ENCODE measurements at places on chromosomes 1 and 21.

DNA sequence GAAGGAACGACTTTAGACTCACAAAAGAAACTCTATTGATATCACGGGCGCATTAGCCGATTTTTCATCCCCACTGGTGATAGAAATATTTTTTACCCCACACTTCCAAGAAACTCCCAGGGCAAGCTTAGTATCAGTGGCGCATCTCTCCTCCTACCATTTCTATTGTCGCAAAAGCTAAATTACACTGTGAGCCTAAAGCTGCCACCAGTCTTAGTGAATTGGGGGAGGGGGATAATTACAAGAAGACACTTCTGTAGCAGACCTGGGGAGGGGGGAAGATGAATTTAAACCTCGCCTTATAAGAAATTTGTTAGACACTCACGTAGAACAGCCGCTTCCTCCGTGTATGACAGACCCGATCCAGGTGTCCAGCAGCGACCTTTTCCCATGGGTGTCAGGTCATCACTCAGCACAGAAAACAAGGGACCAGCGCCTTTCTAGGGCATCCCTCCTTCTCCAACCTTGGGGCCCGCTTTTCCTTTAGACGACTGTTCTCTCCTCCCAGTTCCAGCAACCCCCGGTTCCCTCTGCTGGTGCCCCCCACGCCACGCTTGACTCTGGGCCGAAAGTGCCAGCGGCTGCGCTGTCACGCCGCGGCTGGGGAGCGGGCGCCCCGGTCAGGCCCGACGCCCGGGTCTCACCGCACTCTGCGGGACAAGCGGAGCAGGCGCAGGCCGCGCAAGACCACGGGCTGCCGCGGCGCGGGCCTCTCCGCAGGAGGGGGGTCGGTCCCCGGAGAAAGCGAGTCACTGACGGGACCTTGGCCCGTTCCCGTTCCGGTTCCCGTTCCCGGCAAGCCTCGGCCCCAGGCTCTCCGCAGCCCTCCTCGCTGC is 821 bp downstream of the PHC2 start:
- DNase-seq: peak; percentile 23

DNA sequence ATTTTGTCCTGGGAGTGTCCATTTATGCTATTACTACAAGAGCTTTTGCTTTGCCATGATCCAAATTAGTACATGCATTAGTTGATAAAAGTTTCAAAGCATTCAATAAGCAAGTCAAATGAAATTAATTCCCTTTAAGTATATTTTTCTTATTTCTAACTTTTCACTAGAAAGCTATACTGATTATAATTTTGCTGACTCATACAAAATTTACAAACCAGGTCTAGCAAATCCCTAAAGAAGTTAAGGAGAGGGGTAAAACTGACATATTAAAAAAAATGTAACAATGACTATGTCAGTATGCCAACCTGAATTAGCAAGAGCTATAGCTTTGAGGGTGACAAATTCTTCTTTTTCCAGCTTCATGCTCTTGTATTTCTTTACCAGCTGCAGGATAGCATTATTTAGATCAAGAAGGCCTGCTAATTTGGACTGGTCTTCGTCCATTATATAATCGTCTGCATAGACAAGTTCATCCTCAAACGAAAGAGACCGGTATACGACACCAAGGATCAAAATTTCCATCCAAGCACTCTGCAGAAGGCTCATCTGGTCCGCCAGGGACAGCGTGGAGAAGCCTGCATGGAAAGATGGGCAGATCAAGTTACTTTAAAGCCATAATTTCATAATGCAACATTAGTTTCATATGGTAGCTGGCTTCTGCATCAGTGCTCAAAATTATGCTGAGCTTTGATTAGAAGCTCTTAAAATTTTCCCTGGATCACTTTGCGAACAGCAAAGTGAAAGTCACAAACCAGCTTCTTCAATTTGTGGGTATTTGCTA is 95.8 kb upstream of the USH2A start:
- DNase-seq: no peak

- DNase-seq: no peak
Observed at GRCh38 chr21:41338455-41338854, 21.9 kb downstream of the FAM3B start.

- DNase-seq: no peak
Observed at GRCh38 chr1:84632673-84633434, 57.4 kb downstream of the SSX2IP start.

DNA sequence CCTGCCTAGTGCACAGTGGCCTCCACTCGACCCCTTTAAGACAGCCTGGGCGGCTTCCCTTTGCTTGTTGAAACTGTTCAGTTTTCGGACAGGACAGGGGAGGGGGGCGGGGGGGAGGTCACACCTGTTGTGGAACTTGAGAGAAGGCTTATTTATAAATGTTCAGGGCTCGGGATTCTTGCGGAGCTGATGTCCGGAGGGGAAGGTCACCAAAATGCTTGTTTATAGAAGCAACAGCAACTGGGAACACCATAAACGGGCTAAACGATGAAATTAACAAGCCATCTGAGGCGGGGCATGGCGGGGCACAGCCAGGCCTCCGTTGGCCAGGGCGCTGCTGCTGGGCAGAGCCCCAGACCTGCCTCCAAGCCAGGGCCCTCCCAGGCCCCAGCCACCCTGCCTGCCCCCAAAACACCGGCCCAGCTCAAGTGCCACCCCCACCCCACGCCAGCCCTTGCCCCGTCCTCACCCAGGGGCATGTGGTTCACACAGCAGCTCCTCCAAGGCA is 59.8 kb upstream of the CASZ1 start:
- DNase-seq: no peak

GRCh38 chr1:202202500-202203168 is 9.0 kb downstream of the LGR6 start:
- no peak for DNase-seq

DNA sequence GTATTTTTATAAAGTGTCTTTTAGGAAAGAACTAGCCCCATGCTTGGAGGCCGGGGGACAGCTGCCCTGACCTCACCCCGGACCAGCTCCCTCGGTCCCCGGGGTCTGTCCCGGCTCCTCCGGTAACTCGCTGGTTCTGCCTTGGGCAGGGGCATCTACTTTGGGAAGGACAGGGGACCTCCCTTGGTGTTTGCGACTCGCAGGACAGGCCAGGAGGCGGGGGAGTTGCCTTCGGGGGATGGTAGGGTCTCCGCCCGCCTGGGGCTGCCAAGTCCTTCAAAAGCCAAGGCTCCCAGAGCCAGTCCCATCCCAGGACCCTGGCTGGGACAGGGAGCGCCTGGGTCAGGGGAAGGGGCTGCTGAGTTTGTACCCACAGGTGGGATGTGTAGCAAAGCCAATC is 157.9 kb downstream of the PEX14 start:
- DNase-seq: no peak

DNA sequence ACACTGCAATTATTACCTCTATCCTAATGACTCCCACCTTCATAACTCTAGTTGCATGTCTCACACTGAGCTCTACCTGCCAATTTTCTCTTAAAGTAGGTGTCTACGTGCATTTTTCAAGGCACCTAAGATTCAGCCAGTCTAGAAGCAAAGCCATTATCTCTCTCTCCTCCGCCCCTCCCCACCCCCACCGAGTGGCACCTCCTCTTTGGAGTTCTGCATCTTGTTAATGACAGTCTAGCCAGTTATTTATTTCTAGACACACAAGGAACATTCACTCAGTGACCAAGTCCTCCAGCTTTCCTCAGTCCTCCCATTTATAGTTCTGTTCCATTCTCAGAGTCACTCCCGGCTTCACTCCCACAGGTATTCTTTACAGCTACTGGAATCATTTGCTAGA is 47.6 kb downstream of the ASTN1 start:
- DNase-seq: no peak

GRCh38 chr1:246681900-246682895 is 42.0 kb upstream of the SCCPDH start:
- no peak for DNase-seq

GRCh38 chr1:193514397-193514796 is 328.0 kb upstream of the B3GALT2 start:
- DNase-seq: no peak

GRCh38 chr1:86714561-86715244 is 10.3 kb downstream of the SH3GLB1 start:
- no peak for DNase-seq

- no peak for DNase-seq
Observed at GRCh38 chr1:206699626-206700025, 14.9 kb downstream of the MAPKAPK2 start.

GRCh38 chr1:54016343-54017282 is 1.4 kb downstream of the LDLRAD1 start:
- no peak for DNase-seq

GRCh38 chr21:25215698-25216384 is 391.4 kb downstream of the MRPL39 start:
- no peak for DNase-seq

DNA sequence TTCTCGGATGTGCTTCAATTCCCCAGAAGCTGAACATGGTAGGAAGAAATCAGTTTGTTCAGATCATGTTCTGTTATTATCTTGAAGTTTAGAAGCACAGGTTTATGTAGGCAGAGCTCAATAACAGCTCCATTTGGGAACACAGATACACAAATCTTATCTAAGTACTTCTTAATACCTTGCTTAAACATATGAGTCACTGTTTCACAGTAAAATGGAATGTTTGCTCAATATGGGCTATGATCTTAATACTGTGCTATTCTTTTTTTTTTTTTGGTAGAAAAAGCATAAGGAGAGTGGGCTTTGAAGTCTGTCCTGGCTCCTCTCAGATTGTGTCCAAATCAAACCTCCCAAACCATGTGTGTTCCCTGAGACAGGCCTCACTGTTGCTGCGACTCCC is 13.4 kb downstream of the PROK1 start:
- DNase-seq: no peak

GRCh38 chr1:12165342-12165741 is 1.4 kb upstream of the TNFRSF1B start:
- no peak for DNase-seq

DNA sequence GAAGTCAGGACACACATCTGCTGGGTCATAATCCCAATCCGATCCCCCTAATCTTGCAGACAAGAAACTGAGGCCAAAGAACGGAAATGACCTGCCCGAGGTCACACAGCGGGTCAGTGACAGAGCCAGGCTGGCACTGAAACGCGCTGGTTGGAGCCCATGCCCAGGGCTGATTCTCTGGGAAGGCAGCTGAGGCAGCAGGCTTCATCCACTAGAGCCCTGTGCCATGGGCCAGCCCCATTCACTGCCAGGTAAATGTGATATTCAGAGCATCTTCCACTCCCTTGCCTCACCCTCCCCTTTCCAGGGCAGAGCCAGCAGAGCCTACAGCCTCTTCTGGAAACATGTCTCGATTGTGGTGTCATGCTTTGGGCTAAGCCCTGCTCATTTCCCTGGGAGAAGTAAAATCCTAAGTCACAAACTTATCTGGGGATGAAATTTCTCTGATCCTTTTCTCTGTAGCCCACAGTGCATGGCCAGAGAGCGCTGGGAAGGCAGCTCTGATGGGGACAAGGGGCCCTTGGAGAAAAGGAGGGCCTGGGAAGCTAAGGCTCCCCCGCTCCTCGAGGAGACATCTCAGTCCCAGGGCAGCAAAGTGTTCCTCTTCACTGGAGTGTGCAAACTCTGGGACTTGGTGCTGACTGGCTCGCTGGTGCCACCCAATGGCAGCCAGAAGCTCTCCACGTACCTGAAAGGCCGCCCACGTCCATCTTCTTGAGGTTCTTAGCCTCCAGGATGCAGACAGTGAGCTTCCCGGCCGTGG is 110.4 kb downstream of the SYT2 start:
- DNase-seq: peak; percentile 36

DNA sequence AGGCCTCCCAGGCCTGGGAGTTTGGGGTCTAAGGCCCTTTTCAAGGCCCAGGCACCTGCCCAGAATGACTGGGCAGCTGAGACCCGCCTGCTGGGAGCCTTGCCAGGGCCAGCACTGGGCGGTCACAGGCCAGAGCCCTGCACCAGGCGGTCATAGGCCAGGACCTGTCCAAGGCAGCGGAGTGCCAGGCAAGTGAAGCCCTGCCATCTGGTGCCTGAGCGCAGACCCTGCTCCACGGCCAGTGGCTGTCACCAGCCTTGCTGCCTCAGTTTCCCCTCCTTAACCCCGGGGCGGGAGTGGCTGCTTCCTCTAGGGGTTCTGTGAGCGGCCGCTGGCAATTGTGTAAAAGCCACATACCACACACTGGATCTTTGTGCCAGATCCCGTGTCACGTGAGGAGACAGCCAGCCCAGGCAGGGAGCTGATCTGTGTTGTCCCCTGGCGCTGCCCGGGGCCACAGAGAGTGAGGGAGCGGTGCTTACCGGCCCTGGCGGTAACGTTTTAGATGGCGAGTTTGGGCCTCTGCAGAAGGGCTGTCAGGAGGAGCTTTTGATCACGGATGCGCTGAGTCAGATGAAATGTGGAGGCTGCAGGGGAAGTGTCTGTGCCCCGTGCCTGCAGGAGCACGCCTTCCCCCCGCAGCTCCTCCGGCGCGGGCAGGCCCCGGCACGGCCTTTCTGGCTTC is 4.6 kb downstream of the COL18A1 start:
- no peak for DNase-seq

DNA sequence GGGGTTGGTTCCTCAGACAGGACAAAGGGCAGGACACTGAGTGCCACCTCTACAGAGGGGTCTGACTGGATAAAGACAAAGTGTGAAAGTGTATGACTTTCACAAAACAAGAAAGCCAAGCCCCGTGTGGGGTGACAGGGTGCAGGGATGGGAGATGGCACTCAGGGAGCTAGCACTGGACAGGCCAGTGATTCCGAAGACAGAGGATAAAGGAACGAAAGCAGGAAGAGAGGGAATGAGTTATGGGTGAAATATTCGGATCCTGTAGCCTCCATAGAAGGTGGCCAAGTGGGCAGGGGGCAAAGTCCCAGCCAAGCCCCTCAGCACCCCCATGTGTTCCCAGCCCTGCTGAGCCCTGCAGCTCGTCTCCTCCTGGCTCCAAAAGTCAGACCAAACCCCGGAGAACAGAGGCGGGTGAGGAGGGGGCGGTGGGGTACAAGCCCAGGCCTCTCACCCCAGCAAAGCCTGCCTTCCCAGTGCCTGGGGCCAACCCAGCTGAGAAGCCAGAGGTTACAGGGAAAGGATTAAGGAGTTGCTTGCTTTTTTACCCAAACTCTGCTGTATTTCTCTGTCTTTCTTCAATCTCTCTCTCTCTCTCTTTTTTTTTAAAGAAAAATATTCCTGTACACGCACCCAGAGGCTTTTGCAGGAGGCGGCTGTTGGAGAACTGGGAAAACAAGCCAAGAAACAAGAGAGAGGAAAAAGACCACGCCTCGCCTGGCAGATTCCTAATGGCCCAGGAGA is 14.0 kb upstream of the WASF2 start:
- no peak for DNase-seq

DNA sequence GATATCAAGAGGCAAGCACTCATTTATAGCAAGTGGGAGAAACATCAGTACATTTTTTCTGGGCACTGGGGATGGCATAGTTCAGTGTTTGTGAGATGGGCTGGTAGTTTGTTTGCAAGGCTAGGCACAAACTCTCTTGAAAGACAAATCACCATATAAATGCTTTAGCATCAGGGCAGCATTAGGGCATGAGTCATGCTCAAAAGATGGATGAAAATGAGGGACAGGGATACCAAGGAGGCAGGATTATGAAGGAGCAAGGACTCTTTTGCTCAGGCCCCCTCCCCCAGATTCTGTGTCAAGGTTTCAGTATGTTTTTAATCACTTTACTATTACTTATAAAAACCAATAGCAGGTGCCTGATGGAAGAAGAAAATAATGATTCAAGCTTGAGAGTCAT is 43.9 kb upstream of the CAMK1G start:
- DNase-seq: no peak
